ENCODE measurements at places on chromosomes 3 and 15.

DNA sequence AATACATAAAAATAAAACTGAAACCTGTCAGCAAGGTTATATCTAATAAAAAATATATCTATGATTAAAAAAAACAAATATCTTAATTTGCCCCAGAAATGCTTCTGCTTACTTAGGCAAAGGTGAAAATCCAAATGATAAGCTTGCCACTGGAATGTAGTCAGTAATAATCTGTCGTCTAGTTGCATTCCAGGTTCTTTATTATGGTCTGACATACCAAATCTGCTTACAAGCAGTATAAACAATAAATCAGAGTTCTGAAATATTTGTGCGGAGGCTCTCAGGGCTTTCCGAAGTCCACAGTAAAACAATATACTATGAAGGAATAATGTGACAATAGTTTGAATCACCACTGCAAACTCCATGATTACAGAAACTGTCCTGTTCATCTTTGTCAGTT lies 1133.5 kb downstream of the ROBO1 start:
- DNase-seq = no peak

GRCh38 chr3:151558661-151559060 lies 97.8 kb upstream of the IGSF10 start:
- DNase-seq = no peak

DNA sequence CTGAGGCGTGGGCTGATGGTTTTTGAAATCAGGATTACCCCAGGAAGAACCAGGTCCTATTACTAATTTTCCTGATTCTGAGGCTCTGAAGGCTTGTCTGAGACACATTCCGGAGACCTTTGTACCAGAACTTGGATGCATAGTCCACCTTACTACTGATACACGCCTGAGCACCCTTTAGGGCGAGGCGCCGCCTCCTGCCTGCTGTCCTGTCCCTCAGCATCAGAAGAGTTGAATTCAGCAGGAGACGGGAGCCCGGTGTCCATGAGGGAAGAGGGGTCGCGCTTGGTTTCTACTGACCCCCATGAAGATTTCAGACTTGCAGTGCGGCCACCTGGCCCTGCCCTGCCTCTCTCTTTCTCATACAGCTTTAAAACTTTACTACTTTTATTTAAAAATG lies 49.9 kb downstream of the KLF13 start:
- DNase-seq = no peak

GRCh38 chr15:71199384-71200351 lies 84.4 kb downstream of the THSD4 start:
- DNase-seq = no peak

DNA sequence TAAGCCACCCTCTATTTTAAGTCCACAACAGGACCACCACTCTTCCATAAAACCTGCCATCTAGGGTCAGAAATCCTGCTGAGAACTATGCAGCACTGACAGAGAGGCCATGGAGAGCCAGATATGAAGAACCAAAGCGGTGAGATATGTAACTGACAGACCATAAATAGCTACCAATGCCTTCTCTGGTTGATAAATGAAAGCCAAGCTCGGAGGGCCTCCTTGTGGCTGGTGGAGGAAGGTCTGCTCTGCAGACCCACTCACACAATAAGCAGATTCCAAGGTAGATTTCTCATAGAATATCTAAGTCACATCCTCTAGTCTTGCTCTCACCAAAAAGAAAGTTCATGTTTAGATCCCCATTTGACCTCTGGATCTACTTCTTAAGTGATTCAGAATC lies 38.9 kb downstream of the RYK start:
- DNase-seq = peak; percentile 23

GRCh38 chr3:81549388-81549787 lies 212.1 kb downstream of the GBE1 start:
- no peak for DNase-seq

GRCh38 chr3:126445506-126445905 lies 30.2 kb downstream of the ZXDC start:
- DNase-seq = no peak

- peak; percentile 9 for DNase-seq
Measured at GRCh38 chr3:12120374-12121140, 38.2 kb downstream of the TIMP4 start.

DNA sequence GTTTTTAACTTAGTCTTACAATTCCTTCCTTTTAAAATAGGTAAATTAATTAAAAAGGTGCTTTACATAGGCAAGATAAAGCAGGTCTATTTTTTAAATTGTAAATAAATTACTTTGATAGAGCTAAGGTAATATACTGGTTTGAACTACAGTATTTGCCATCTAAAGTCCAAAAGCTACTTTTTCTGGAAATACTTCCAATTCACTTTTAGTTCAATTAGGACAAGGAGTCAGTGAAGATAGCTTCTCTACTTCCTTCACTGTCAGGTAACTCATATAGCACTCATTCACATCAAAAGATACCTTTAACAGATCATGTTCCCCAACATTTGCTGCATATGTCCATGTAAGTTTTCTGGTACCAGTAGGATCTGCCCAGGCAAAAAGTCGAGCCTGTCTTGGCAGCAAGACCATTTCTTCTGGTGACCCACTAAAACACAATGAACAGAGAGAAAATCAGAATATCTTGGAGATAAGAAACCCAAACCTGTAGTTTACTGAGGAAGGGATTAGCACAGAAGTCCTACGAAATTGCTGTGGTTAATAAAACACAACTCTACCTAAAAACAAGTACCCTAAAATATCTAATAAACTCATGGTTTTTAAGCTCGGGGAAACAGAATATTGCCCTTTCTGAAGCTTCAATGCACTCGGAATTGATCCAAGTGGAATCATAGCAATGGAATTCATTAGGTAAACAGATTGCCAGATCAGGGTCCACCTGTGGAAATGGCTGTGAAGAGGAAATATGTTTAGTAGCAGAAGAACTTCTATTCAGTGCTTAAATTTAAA lies 153.1 kb downstream of the VPS13C start:
- DNase-seq = no peak

GRCh38 chr3:18354701-18355100 lies 70.4 kb downstream of the SATB1 start:
- no peak for DNase-seq
